Naive thymus-derived CD4-positive, alpha-beta T cell (primary cell): ENCODE measurements at places on chromosomes 7 and 10.

GRCh38 chr7:24956021-24956420 lies 24.0 kb downstream of the OSBPL3 start:
- no peak for DNase-seq

DNA sequence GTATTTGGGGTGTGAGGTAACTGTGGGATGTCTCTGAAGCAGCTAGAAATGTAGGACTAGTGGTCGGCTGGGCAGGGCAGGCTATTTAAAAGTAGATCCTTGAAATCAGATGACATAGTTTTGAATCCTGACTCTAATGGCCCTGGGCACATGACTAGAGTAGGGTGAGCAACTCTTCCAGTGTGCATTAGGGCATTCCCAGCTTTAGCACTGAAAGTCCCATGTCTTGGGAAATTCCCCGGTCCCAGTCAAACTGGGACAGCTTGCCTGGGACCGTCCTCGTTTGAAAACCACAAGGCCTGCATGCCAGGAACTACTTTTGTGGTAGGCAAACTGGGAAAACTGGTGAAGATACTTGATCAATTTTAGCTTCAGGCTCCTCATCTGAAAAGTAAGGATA lies 255.3 kb downstream of the PTEN start:
- DNase-seq, result no peak

DNA sequence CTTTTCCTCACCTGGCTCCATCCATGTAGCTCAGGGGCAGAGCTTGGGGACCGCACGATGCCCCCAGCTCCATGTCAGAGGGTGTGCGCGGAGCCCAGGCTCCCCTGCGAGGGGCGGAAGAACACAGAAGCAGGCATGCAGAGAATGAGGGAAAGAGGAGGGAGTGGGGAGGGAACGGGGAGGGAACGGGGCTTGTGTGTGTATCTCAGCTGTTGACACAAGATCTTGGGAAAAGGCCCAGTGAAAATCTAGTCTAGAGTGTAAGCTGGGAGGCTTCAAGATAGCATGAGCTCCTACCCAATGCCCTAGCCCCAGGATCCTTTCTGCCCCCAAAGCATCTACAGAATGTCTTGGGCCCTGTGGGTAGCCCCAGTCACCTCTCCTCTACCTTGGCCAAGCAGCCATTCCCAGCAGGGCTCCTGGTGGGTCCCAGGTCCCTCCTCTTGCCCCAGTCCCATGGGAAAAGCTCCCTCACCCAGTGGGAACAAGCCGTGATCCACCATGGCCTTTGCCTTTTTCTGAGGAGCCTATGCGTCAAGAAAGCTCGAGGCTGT lies 25.1 kb upstream of the NDST2 start:
- DNase-seq, result no peak

DNA sequence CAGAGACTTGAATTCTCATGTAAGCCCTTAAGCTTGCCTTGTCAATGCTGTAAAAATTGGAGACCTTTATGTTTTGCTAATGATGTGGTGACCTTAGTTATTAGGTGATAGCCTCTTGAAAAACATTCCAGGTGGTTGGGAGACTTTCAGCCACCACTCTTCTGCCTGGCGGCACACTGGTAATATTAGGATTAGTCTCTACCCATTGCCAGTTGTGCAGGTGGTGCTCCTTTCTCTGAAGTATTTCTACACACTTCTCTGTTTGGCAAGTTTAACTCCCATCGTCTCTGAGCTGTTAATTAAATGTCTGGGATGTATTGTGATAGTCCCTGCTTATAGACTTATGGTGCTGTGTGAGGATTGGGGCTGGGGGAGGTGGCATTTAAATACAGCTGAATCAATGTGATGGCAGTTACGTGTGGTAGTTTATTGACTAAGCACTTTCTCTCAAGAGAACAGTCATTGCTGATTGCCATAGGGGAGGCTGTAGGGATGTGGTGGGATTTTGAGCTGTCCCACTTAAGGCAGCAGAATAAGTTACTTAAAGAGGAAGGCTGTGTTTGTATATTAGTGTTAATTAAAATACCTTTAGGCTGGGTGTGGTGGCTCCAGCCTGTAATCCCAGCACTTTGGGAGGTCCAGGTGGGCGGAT lies 61.7 kb downstream of the DAGLB start:
- no peak for DNase-seq

GRCh38 chr10:93445097-93445960 lies 36.8 kb downstream of the MYOF start:
- no peak for DNase-seq

GRCh38 chr7:22174574-22174953 lies 182.4 kb downstream of the RAPGEF5 start:
- no peak for DNase-seq

- DNase-seq, result no peak
Measured at GRCh38 chr10:76902949-76903348, 734.7 kb downstream of the KCNMA1 start.

DNA sequence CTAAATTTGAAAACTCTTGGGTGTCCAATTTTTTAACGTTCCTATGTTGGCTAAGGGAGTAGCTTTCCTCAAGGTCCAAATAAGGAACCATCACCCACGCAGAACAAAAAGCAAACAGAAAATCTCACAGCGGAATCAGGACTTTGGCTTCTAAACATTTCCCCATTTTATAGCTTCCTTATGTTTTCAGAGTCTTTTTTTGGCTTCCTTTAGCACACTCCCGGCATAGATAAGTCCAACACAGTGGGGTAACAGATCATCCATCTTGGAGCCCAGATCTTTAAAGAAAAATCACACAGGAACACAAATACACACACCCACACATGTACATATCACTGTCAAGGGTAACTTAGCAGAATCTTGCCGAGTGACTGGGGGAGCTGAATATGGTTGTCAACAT lies 4.2 kb upstream of the TCF7L2 start:
- DNase-seq, result no peak

DNA sequence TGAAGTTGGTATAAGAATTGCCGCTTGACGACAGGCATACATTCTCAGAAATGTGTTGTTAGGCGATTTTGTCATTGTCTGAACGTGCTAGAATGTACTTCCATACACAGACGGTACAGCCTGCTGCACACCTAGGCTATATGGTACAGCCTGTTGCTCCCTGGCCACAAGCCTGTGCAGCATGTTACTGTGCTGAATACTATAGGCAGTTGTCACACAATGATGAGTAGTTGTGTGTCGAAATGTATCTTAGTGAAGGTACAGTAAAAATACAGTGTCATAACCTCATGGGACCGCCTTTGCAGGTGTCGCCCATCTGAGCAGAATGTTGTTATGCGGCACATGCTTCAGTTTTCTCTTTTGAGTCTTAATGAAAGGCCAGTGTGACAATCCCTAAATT lies 66.5 kb downstream of the SHH start:
- DNase-seq, result no peak

- no peak for DNase-seq
Measured at GRCh38 chr7:24902276-24902675, 77.7 kb downstream of the OSBPL3 start.

DNA sequence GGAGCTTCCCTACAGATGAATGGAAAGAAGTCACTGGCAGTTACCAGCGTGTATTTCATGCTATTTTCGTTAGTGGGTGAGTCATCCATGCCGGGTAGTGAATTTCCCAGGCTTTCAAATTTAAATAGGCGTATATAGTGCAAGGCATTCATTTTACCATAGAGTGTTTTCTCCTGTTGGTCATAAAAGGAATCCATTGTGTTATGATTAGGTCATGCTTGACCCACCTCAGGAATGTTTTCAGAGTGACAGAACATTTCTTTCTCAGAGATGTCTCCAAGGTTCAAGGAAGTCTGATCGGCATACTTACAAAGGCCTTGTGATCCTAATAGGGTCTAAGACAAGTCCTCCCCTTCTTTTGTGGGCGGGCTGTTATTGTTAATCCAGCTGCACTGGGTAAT lies 110.7 kb downstream of the AKR1D1 start:
- no peak for DNase-seq

- no peak for DNase-seq
Measured at GRCh38 chr7:70355198-70356020, 757.1 kb downstream of the AUTS2 start.

DNA sequence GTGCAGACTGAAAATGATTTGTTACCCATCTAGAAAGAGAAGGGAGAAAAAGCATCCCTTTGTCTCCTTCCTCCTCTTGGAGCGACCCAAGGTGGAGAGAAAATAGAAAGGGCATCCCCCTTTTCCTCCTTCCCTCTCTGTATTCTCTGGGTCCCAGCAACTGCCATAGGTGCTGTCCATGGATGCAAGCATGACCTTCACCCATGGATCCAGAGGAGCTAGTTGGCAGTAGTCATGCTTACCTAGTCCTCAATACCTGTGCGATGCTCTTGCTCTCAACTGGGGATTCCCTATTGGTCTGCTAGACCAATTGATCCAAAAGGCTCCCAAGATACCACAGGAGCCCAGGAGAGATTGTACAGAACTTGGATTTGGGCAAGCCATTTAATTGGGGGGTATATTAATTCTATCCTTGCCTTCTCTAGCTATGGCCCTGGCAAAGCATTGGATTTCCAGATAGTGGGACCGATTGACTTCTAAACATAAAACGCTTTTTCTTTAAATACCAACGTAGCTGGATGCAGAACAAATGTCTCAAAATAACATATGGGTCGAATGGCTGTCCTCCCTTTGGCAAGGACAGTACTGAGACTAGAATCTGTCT lies 547.8 kb upstream of the IGFBP3 start:
- DNase-seq, result no peak

GRCh38 chr10:58451193-58451889 lies 61.3 kb upstream of the BICC1 start:
- DNase-seq, result no peak

- no peak for DNase-seq
Measured at GRCh38 chr10:1114315-1114714, 58.1 kb downstream of the WDR37 start.

DNA sequence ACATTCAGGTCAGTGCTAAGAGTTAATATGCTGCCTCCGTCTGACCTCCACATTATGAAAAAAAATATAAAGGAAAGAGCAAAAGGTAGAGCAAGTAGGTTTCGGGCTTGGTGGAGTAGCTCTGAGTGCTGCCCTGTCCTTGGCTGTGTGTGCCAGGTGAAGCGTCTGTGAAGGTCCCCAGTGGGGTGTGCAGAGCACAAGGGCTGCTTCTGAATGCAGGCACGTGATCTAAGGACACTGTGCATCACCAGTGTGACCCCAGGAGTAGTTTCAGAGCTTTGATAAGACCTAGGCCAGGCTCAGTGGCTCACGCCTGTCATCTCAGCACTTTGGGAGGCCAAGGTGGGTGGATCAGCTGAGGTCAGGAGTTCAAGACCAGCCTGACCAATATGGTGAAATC lies 36.0 kb downstream of the KLF6 start:
- no peak for DNase-seq

- no peak for DNase-seq
Measured at GRCh38 chr7:17985473-17986239, 42.0 kb downstream of the PRPS1L1 start.

DNA sequence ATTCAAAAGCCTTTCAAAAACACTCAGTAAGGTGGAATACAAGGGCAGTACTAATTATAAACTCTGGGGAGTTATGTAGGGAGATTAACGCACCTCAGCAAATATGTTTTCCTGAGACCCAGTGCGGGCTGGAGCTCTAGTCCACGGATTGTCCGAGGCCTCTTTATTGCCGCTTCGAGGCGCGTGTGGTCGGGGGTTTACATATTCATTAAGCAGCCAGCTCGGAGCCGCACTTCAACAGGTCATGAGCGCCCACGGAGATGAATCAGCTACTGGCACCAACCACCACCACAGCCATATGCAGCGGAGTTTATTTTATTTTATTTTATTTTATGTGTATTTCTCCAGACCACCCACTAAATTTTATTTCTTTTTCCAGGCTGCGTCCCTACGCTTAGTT lies 195.9 kb upstream of the ADARB2 start:
- DNase-seq, result no peak

- no peak for DNase-seq
Measured at GRCh38 chr7:134931487-134931886, 54.8 kb upstream of the AGBL3 start.

DNA sequence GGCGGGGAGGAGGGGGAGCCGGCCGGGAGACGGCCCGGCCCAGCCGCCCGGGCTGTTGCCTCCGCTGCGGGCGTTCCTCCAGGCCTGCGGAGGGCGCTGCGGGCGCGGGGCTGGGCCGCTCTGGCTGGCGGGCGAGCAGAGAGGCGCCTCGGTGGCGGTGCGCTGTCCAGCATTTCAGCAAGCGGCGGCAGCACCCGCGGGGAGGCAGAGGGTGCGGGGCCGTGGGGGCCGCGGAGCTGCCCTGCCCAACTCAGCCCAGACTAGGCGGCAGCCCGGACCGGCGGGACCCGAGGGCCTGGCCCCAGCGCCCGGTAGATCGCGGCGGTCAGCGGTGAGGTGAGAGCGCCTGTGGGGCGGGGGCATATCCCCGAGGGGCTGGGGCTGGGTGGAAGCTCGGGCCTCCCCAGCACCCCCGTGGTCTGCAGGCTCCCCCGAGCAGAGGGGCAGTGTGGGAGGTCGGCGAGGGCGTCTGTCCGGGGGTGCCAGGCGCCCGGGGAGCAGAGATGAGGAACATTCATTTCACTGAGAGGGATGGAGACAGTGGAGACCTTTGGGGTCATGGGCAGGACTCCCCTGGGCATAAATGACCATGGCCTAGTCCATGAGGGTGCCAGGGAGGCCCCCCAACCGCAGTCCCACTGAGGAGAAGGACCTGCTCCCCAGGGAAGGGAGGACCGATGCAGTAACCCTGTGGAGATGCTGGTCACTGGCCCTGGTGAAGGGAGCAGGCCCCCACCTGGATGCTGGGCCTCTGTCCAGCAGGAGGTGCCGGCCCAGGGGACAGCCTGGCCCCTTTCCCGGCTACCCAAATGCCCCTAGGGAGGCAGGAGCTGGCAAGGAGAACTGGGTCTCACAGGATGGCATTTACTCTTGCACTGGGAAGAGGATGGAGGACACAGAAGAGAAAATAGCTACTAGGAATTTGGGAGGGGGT lies at the start of gene SRRM3:
TSS of gene SRRM3 (plus strand) at position 165 of the 934 bp plus-strand sequence. CDS start 33,171 bp downstream, outside the sequence.
- peak; percentile 95 for DNase-seq

DNA sequence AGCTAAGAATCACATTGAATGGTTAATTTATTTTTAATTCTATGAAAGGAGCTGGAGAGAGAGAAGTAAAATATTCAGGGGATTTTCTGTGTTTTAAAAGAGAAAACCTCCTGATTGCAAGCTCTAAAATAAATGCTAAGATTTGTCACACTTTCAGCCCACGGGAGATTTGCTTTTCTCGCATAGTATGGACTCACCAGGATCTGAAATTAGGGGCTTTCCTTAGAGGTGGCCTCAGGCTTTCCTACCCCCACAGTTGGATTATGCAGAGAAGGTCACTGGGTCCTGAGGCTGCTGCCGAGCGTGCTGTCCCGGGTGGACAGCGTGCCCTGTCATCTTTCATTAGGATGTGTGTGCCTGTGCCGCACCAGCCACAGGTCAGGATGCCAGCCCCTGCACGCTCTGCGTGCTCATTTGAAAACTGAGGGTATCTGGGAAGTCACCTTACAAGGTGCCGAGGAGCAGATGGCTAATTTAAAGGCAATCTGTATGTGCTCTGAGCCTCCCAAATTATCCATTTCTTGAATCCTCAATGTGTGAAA lies 258.8 kb downstream of the CELF2 start:
- DNase-seq, result no peak

DNA sequence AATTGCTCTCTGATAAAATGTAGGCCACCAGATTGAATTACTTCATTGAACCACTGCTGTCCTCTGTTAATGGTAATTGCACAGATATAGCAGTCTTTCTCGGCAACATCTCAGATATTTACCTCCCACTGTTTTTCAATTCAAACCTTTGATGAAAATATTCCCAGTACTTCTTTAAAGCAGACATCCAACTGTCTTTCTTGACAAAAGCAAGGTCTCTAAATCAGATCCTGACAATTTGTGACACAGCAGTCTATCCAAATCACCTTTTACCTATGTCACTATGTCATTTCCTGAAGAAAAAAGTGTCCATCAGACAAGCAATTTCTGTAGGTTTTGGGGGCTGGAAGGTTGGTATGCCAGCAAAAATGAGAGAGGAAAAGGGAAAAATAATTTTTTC lies 555.7 kb downstream of the AUTS2 start:
- no peak for DNase-seq
